Epithelial cell of alveolus of lung (primary cell): ENCODE measurements at places on chromosomes 4 and X. TPM values are rescaled to one million over a fixed set of nuclear protein-coding genes. Genes with fewer than 3 reads are reported as not detected.

CXCL10 gene
- 3.4 TPM in 1 of 2 replicates, not detected in the other for total RNA-seq

IL13RA1 gene
- total RNA-seq: 31.9 and 67.0 TPM in 2 replicates

RGS12 gene
- total RNA-seq: 12.9 and 18.7 TPM in 2 replicates

GYPA gene
- not detected in 2 replicates for total RNA-seq

TBC1D14 gene
- 20.8 and 26.4 TPM in 2 replicates for total RNA-seq

NDST4 gene
- not detected in 2 replicates for total RNA-seq

GAGE12E gene
- not detected in 2 replicates for total RNA-seq

ASMT gene
- total RNA-seq: not detected in 2 replicates

DSPP gene
- total RNA-seq: not detected in 2 replicates

GAGE12H gene
- total RNA-seq: not detected in 2 replicates

SUPT20HL1 gene
- total RNA-seq: not detected in 2 replicates

CHRDL1 gene
- total RNA-seq: 0.13 TPM in 1 of 2 replicates, not detected in the other

WDR17 gene
- 0.52 and 0.64 TPM in 2 replicates for total RNA-seq

XPNPEP2 gene
- 1.3 TPM in 1 of 2 replicates, not detected in the other for total RNA-seq

USO1 gene
- 63.8 and 83.7 TPM in 2 replicates for total RNA-seq

GLRA3 gene
- not detected in 2 replicates for total RNA-seq

FABP2 gene
- total RNA-seq: not detected in 2 replicates

STPG2 gene
- 0.52 TPM in 1 of 2 replicates, not detected in the other for total RNA-seq

USP17L24 gene
- total RNA-seq: not detected in 2 replicates

TLR10 gene
- total RNA-seq: 0.13 TPM in 1 of 2 replicates, not detected in the other

FAM236C gene
- not detected in 2 replicates for total RNA-seq

LONRF3 gene
- 1.2 TPM in 1 of 2 replicates, not detected in the other for total RNA-seq

LDB2 gene
- 10.2 and 12.5 TPM in 2 replicates for total RNA-seq

VCX3B gene
- not detected in 2 replicates for total RNA-seq

GPRASP1 gene
- total RNA-seq: 0.65 and 1.2 TPM in 2 replicates

ARAP2 gene
- total RNA-seq: under 0.01 and 2.6 TPM in 2 replicates

GSX2 gene
- total RNA-seq: not detected in 2 replicates

YY2 gene
- total RNA-seq: 0.65 and 4.1 TPM in 2 replicates
